ENCODE measurements at places on chromosomes 11 and 22.
A peak's percentile ranks its signal among the peaks of the same experiment; 100 is the strongest.

DNA sequence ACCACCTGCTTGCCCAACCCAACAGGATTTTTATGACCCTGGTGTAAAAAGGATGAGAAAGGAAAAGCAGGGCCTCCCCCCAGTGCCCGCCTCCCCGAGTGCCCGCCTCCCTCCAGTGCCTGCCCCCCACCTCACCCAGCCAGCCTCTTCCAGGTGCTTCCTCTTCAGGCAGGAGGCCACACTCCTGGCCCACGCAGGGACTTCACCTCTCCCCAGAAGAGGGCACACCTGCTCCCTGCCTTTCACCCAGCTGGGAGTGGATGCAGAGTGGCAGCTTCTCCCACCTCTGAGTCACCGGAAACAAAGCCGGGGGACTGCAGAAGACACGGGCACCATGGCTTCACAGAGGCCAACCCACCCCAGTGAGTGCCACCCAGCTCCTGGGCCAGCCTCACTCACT, 16.1 kb downstream of the CPT1A start:
- no peak for DNase-seq
- no peak overlapping the region for H3K27ac ChIP-seq
- H3K36me3 ChIP-seq: no peaks in the 10 kb centered on the region

DNA sequence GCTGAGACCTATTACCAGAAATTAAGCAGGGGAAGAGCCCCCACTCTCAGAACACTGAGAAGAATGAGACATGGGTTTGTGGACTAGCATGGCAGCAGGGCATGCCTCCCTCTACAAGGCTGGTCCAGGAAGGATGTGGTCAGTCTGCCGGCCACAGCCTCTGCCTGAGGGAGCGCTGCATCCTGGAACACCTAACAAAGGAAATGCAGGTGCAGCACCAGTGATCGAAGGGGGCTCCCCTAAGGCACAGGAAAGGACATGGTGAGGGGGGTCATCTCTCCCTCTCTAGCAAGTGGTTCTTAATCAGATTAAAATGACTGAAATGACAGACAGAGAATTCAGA, 40.6 kb upstream of the ARL14EP start:
- no peak overlapping the region for H3K27ac ChIP-seq
- no peaks in the 10 kb centered on the region for H3K27me3 ChIP-seq
- H3K4me1 ChIP-seq: no peaks in the 10 kb centered on the region
- no peak for DNase-seq
- no peak overlapping the region for H3K4me3 ChIP-seq
- H3K36me3 ChIP-seq: no peaks in the 10 kb centered on the region

- no peaks in the 10 kb centered on the region for H3K36me3 ChIP-seq
- H3K4me1 ChIP-seq: peaks cover 77% of the 10 kb centered on the region
- no peak overlapping the region for H3K27ac ChIP-seq
- H3K27me3 ChIP-seq: no peaks in the 10 kb centered on the region
Measured at GRCh38 chr11:77170107-77170506, 42.1 kb downstream of the MYO7A start.

- peak; percentile 24 for DNase-seq
- H3K27me3 ChIP-seq: peaks cover 10% of the 10 kb centered on the region
- H3K4me3 ChIP-seq: peak overlapping the region; percentile 88
- peaks cover 36% of the 10 kb centered on the region for H3K4me1 ChIP-seq
- H3K27ac ChIP-seq: peak overlapping the region; percentile 99
Measured at GRCh38 chr22:21044931-21045584, 688 bp upstream of the LRRC74B start.

DNA sequence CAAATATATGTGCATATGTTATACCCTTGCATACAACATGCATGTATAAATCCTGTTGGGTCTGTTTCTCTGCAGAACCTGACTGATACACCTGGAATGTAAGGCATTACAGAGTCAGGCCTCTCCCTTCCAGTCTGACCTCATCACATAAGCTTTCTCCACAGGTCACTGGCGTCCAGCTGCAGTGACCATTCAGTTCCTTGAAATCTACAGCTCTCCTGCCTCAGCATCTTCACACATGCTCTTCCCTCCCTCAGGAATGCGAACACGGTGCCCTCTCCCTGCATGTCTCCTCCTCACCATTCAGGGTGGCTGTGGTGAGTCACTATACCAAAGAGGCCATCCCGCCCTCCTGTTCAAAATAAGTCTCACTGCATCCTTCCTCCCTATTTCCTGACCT, 657.8 kb upstream of the B3GAT1 start:
- H3K27ac ChIP-seq: no peak overlapping the region
- H3K4me1 ChIP-seq: peaks cover 6% of the 10 kb centered on the region
- no peak for DNase-seq
- no peak overlapping the region for H3K4me3 ChIP-seq
- no peaks in the 10 kb centered on the region for H3K36me3 ChIP-seq

- H3K36me3 ChIP-seq: peaks cover 5% of the 10 kb centered on the region
- H3K4me1 ChIP-seq: peaks cover 19% of the 10 kb centered on the region
- peak; percentile 80 for DNase-seq
- no peak overlapping the region for H3K4me3 ChIP-seq
Measured at GRCh38 chr22:48576333-48577013, 1251.2 kb downstream of the BRD1 start.

DNA sequence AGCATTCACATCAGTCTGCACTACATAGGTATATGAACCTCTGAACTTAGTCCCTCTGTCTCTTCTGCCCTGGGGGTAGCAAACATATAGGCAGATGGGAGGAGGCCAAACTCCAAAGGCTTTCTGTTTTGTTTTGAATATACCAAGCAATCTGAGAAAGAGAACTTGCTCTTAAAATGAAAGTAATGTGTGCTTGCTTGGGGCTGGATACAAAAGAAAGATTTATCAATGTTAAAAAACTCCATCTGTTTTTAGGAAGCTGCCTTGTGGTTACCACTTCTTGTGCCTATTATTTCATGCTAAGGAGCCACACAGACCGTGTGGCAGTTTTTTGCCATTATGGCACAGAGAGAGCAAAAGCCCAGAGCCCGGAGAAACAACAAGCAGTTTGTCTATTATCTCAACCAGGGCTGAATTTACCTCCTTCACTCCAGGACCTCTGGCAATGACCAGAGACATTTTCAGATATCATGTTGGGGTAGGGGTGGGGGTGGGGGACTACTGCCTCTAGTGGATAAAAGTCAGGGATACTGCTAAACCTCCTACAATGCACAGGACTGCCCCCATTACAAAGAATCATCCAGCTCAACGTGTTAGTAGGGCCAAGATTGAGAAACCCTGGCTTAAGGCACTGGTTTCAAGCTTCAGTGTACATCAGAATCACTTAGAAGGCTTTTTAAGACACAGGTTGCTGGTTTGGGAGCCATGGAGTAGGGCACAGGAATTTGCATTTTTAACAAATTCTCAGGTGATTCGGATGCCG, 124.2 kb downstream of the APIP start:
- H3K36me3 ChIP-seq: peaks cover 85% of the 10 kb centered on the region
- H3K27ac ChIP-seq: no peak overlapping the region
- H3K27me3 ChIP-seq: no peaks in the 10 kb centered on the region
- no peak overlapping the region for H3K4me3 ChIP-seq

DNA sequence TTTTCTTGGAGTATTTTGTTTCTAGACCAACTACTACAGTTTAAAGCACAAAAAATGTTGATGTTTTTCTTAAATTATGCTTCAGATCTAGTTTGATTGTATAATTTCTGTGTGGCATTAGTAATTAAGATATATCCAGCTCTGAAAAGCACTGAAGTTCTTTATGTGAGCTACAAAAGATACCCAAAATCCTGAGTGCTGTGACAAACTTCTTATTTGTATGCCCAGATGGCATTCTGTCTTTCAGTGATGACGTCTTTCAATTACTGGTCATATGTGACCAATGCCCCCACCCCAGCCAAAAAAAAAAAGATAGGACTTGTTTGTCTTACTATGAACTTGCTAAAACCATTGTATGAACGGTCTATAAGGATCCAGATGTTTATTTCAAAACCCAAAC, 51.3 kb downstream of the BIRC2 start:
- H3K27me3 ChIP-seq: no peaks in the 10 kb centered on the region
- DNase-seq: no peak
- no peaks in the 10 kb centered on the region for H3K4me1 ChIP-seq
- peaks cover 69% of the 10 kb centered on the region for H3K36me3 ChIP-seq
- no peak overlapping the region for H3K4me3 ChIP-seq
- peak overlapping the region; percentile 15 for H3K27ac ChIP-seq

GRCh38 chr11:133531971-133532651, at the start of gene OPCML:
Gene OPCML (minus strand): TSS chr11:133532501.
- no peak within 1 kb of the TSS for H3K27ac ChIP-seq
- H3K4me3 ChIP-seq: peak within 1 kb of the TSS; percentile 82
- peaks cover 75% of the 10 kb centered on the region for H3K27me3 ChIP-seq
- peaks cover 31% of the 10 kb centered on the region for H3K4me1 ChIP-seq
- no peaks in the 10 kb centered on the region for H3K36me3 ChIP-seq
- peak; percentile 24 for DNase-seq

- H3K27ac ChIP-seq: no peak overlapping the region
- DNase-seq: no peak
- peaks cover 20% of the 10 kb centered on the region for H3K4me1 ChIP-seq
- no peak overlapping the region for H3K4me3 ChIP-seq
- H3K36me3 ChIP-seq: no peaks in the 10 kb centered on the region
- H3K27me3 ChIP-seq: peaks cover 12% of the 10 kb centered on the region
Measured at GRCh38 chr11:69512136-69512535, 30.7 kb downstream of the LINC01488 start.

- H3K4me3 ChIP-seq: no peak overlapping the region
- H3K27ac ChIP-seq: no peak overlapping the region
- H3K36me3 ChIP-seq: peaks cover 74% of the 10 kb centered on the region
- H3K27me3 ChIP-seq: no peaks in the 10 kb centered on the region
- no peaks in the 10 kb centered on the region for H3K4me1 ChIP-seq
Measured at GRCh38 chr22:42595434-42595833, 19.2 kb downstream of the POLDIP3 start.

DNA sequence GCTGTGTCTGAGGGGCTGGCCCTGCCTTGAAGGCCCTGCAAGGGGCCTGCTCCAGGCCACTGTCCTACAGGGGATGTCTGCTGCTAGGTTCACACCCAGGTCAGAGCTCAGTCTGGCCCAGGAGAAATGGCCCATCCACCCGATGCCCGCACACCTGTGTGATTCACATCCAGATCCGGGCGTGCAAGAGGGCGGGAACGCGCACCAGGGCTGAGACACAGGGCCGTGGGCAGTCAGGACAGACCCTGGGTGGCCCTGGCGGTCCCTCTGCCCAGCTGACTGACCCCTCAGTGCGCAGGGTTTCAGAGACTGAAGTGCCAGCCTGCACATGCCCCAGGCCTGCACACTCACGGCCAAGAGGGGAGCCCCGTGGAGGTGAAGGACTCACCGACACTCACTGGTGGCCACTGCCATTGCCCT, 7.4 kb downstream of the TOLLIP start:
- no peaks in the 10 kb centered on the region for H3K36me3 ChIP-seq
- H3K27me3 ChIP-seq: no peaks in the 10 kb centered on the region
- no peak overlapping the region for H3K4me3 ChIP-seq
- no peak overlapping the region for H3K27ac ChIP-seq

DNA sequence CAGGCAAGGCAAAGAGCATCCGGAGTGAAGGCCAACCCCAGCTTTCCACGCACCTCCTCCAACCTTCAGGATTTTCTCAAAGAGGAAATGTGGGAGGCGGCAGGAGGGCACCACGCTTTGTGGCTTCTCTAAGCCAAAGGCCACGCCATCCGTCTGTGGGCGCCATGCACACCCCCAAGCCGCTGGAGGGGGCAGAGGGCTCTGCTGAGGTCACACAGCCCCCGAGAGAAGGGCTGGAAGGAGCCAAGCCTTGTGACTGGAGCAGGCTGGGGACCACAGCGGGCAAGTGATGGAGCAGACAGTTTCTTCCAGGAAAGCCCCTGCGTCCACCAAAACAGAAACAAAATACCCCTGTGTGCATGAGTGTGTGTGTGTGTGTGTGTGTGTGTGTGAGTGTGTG, 527.4 kb downstream of the BRD1 start:
- DNase-seq: no peak
- H3K4me3 ChIP-seq: no peak overlapping the region
- H3K36me3 ChIP-seq: no peaks in the 10 kb centered on the region
- H3K4me1 ChIP-seq: peaks cover 28% of the 10 kb centered on the region
- no peak overlapping the region for H3K27ac ChIP-seq

DNA sequence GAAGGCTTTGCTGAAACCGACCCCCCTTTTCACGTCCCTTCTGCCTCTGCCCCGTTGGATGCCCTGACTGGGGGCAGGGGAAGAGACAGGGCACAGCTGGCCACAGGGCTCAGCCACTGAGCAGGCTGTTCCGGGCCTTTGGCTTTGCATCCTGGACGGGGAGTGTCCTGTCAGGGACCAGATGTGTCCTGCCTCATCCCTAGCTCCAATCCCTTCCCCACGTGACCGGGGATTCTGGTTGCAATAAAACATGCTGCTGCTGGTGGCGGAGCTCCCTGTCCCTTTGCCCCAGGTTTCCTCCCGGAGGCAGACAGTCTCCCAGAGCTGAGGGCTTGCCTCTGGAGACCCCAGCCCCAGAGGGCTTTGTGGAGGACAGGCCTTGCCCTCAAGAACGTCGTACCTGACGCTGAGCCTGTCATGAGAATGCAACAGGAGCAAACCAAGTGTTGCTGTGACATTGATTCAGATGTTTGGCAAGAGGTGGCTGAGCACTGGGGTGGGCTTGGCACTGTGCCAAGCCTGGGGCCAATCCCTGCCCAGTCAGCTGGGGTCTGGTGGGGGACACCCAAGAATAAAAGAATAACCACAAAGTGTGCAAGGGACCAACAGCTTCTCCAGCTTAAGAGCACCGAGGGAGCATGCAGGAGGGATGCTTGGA, 7.3 kb downstream of the CDC42EP2 start:
- no peaks in the 10 kb centered on the region for H3K36me3 ChIP-seq
- H3K27me3 ChIP-seq: no peaks in the 10 kb centered on the region

DNA sequence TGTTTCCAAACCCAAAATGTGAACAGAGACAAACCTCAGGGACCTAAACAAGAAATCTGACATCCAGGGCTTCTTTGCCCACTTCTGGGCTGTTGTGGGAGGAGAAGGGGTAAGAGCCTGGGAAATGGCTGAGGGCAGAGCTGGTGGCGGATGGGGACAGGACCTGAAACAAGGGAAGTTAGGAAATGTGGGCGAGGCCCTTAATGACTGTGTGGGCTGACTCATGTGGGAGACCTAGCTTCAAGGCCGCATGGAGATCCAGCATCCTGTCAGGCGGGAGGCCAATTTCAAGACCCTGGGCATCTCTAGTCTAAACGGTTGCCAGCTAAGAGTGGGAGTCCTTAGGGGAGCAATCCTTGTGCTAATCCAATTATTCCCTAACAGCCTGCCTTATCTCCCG, 2.1 kb upstream of the OAF start:
- peaks cover 71% of the 10 kb centered on the region for H3K27me3 ChIP-seq
- H3K36me3 ChIP-seq: no peaks in the 10 kb centered on the region
- no peak for DNase-seq
- H3K4me1 ChIP-seq: peaks cover 85% of the 10 kb centered on the region

DNA sequence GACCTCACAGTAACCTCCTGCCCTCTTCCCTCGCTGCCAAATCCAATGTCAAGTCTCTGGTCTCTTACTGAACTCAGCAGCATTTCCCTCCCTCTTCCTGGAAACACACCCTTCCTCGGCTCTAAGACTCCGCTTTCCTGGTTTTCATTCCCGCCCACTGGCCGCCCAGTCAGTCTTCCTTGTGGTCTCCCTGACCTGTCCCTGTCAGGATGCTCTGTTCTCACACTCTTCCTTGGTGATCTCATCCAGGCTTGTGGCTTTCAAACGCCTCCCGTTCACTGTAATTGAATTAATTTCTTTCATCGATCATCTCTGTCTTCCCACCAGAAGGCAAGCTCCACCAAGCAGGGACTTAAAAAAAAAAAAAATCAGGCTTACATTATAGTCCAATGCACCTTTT, 33.5 kb downstream of the MYO18B start:
- H3K36me3 ChIP-seq: no peaks in the 10 kb centered on the region
- DNase-seq: peak; percentile 62
- no peak overlapping the region for H3K4me3 ChIP-seq
- H3K27me3 ChIP-seq: peaks cover 10% of the 10 kb centered on the region
- H3K27ac ChIP-seq: no peak overlapping the region
